Camera-type eye (tissue), 1 donor: ENCODE measurements at places on chromosomes 6 and 20. TPM values are rescaled to one million over a fixed set of nuclear protein-coding genes. Genes with fewer than 3 reads are reported as not detected.

Gene CRIP3
- not detected for total RNA-seq

Gene FAM229B
- 26.5 TPM for total RNA-seq

Gene FAM162B
- total RNA-seq = 5.6 TPM

Gene LY6G5C
- total RNA-seq = 1.9 TPM

Gene TCP11
- 0.99 TPM for total RNA-seq

Gene FLOT1
- total RNA-seq = 68.1 TPM

Gene RALGAPB
- total RNA-seq = 69.7 TPM

Gene TFAP2C
- 13.0 TPM for total RNA-seq

Gene EFCAB8
- total RNA-seq = 0.05 TPM

Gene EPHA7
- total RNA-seq = 39.6 TPM

Gene TPD52L1
- total RNA-seq = 40.8 TPM

Gene PI16
- total RNA-seq = 154 TPM

Gene PRIM2
- 29.2 TPM for total RNA-seq

Gene HBS1L
- total RNA-seq = 98.2 TPM

Gene GGTLC1
- not detected for total RNA-seq

Gene DOK5
- 16.9 TPM for total RNA-seq

Gene MOG
- total RNA-seq = 0.16 TPM

Gene ELOVL4
- 35.3 TPM for total RNA-seq

Gene SPDEF
- 1.8 TPM for total RNA-seq

Gene PDE7B
- total RNA-seq = 15.7 TPM

Gene SAMD5
- total RNA-seq = 23.1 TPM

Gene BANF2
- total RNA-seq = not detected

Gene TTBK1
- total RNA-seq = 4.6 TPM

Gene IYD
- total RNA-seq = not detected

Gene PRSS16
- total RNA-seq = 0.66 TPM

Gene C6orf141
- 0.77 TPM for total RNA-seq
